Fibroblast of skin of back (primary cell): ENCODE measurements at places on chromosomes 1 and 21.

- no peak for DNase-seq
Observed at GRCh38 chr1:113191579-113192076, 118.6 kb downstream of the LRIG2 start.

- DNase-seq = no peak
Observed at GRCh38 chr1:205108464-205108863, 13.3 kb downstream of the RBBP5 start.

- peak; percentile 83 for DNase-seq
Observed at GRCh38 chr1:111776391-111776790, 20.7 kb downstream of the DDX20 start.

- DNase-seq = no peak
Observed at GRCh38 chr1:14362331-14362730, 236.2 kb upstream of the KAZN start.

GRCh38 chr1:84257617-84258016, 43.9 kb upstream of the SAMD13 start:
- no peak for DNase-seq

DNA sequence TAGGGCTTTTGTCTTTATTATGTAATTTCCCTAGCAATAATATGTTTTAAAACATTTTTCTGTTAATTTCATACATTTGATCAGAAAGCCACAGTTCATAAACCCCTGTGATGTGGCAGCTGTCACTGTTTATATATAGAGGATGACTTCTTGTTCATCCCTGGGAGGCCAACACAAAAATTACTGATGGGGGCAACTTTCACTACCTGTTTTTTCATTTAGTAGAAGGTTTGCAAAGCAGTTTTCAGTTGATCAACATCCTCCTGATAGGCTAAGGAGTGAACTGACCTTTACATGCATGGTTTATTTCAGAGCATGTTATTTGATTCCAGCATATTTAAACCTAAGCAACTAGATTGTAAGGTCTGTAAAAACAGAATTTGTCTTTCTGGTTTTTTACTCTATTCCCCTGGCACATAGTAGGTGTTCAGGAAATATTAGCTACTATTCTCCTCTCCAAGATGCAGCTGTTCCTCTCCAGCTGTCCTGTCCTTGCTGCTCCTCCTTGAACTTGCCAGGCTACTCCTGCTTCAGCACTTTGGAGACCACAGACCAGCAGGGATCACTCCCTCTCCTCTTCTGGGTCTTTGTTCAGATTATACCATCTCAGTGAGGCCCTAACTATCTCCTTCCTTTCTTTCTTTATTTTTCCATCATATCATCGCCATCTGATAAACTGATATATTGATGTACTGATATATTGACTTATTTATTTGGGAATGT, 54.7 kb downstream of the ROR1 start:
- DNase-seq = no peak

GRCh38 chr1:9039761-9040658, 13.8 kb upstream of the SLC2A7 start:
- DNase-seq = no peak

GRCh38 chr1:221100611-221101010, 221.4 kb downstream of the HLX start:
- peak; percentile 84 for DNase-seq

- DNase-seq = no peak
Observed at GRCh38 chr1:61013189-61013945, 69.0 kb upstream of the NFIA start.

DNA sequence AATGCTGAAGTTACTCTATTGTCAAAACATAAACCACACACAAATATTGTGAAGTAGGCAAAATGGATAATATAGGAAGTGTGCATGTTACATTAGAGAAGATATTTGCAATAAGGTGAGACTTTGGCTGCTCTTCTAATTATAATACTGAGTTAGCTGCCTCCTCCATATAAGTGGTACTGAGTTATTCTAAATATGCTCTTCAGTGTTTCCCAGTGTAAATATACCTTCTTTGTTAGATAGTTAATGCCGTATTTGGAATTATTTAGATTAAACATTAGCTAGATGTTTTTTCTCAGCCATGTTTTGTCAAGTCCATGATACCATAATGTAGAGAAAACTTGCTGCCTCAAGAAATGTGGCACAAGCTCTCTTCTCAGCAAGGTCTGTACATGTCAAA, 186.4 kb downstream of the PTPRC start:
- DNase-seq = no peak

DNA sequence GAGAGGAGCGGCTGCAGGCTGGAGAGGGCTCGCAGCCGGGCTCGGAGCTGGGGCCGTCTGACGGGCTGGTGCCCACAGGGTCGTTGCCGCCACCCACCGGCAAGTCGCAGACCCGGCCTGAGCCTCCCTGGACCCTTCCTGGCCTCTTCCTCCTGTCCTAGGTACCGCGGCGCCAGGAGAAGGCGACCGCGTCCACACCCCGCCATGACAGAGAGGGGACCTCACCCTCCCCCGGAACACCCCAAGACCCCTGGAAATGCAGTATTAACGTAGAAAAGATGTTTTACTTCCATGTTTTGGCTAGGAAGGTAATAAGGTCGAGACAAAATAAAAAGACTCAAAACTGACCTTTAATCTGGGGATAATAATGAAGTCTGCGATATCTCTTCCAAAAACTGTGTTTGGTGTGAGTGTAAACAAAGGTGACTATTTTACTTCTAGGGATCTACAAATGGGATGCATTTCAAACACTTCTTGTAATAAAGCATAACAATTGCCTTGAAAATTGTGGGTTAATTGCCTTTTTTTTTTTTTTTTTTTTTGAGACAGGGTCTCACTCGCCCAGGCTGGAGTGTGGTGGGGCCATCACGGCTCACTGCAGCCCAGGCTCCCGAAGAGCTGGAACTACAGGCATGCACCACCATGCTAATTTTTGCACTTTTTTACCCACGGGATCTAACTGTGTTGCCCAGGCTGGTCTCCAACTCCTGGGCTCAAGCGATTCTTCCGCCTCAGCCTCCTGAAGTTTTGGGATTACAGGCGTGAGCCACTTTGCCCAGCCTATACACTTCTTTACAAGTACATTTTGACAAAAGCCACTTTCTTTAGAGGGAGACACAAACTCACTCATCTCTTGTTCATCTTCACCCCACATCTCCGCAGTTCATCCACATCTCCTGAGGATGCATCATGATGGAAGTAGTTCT, 838 bp upstream of the RSRP1 start:
- no peak for DNase-seq

GRCh38 chr1:61427510-61427909, 297.4 kb downstream of the TM2D1 start:
- DNase-seq = no peak

- DNase-seq = no peak
Observed at GRCh38 chr1:215416497-215416896, 150.6 kb upstream of the KCTD3 start.

DNA sequence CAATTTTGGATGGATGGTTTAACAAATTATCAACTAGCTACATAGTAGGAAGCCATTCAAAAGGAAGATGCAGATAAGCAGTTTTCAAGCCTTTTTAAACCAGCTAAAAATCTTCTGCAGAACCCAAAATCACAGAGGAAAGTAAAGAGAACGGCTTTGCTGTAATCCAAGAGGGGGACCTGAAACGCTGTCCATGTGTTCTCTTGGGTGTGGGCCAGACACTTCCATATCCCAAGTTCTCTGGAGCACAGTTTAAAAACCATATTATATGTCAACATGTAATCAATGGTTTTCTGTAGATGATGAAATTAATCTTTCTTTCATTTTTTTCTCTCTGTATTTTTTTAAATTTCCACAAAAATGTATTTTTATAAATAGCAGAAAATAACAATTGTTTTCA, 90.5 kb downstream of the SELENOF start:
- DNase-seq = no peak

GRCh38 chr1:19341201-19342061, 29.3 kb downstream of the SLC66A1 start:
- peak; percentile 65 for DNase-seq

DNA sequence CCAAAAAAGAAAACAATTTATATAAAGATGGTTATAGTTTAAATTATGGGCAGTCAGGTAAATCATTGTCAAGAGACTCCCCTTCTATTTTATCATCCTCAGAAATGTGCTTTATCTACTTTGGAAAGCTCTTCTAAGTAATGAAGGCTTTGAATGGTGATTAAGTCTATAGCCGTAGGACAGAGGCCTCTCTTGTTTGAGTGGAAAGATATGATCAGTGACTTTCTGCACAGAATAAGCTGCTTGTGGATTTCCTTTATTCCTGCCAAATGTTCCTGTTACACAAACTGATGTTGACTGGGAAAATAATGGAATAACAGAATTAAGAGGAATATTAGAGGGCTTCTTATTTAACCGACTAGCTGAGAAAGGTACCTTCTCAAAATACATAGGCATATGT, 174.6 kb upstream of the IVNS1ABP start:
- no peak for DNase-seq

- no peak for DNase-seq
Observed at GRCh38 chr21:31190516-31190915, 152.2 kb upstream of the KRTAP19-8 start.

GRCh38 chr1:152127673-152128072, 12.4 kb upstream of the TCHH start:
- DNase-seq = no peak

DNA sequence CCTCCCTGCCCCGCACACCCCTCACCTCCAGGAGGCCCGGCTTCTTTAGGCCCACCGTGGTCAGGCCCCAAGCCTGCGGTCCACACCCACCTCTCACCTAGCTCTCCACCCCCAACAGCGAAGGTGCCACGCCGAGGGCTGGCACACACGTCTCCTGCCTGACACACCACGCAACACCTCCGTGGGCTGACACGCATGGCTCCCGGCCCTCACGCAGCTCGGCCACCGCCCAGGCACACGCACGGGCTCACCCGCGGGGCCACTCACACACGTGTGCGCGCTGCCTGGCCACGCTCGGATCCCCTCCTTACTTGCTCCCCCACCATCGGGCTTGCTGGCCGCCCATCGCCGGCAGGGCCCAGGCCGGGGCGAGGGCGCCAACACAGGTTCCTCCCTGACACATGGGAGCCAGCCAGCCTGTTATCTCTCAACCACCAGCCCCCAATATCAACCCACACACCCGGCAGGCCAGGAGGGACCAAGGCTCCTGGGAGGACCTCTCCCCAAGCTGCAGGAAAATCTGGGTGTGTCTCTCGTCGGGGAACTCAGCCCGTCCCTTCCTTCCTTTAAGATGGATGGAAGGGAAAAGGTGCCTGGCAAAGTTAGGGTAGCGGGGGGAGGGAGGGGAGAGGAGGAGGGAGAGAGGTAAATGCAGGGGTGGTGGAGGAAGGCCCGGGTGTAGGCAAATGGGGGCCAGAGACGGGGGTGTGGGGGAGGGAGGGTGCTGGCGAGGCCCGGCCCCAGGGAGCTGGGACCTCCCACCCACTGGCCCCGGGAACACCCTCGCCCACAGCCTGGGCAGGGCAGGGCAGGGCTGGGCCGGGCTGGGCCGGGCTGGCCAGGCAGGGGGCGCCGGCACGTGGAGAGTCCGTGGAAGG, 546 bp downstream of the ELOVL1 start:
- DNase-seq = no peak

DNA sequence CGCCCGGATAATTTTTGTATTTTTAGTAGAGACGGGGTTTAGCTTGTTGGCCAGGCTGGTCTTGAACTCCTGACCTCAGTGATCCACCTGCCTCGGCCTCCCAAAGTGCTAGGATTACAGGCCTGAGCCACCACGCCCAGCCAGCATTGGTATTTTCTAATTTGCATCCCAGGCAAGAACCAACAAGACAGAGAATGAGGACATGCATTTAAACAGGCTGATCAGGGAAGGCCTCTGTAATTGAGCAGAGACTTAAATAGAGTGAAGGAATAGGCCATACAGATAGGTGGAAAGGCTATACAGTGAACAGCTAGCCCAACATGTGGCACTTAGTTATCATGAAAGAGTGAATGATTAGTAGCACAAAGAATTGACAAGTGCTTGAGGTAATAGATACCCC, 230.4 kb downstream of the SLC35F3 start:
- no peak for DNase-seq

GRCh38 chr1:118334506-118334905, 149.5 kb upstream of the SPAG17 start:
- DNase-seq = no peak
